Stimulated activated CD8-positive, alpha-beta memory T cell treated with anti-CD3 and anti-CD28 coated beads, Interleukin-4, amount 100 ng/mL, for 48 hours (primary cell): ENCODE measurements at places on chromosomes 6 and 20.
A peak's percentile ranks its signal among the peaks of the same experiment; 100 is the strongest.

DNA sequence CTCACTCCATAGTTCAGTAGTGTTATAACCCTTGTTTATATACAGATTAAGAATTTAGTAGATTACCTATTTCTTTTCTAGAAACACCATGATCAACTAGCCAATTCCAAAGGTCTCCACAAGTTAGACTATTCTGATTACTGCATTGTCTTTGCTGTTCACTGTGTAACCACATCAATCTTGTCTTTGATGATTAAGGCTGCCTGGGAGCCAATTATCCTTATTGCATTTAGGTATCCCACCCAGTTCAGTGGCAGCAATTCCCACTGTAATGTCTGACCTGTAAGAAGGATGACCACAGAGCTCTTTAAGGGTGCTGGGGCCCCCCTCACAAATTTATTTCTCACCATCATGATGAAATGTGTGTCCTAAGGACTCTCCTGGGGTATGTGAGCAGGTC, 40.2 kb downstream of the PKIB start:
- DNase-seq = no peak

- no peak for DNase-seq
These were observed 23.0 kb upstream of the FAM8A1 start for GRCh38 chr6:17577059-17577458.

DNA sequence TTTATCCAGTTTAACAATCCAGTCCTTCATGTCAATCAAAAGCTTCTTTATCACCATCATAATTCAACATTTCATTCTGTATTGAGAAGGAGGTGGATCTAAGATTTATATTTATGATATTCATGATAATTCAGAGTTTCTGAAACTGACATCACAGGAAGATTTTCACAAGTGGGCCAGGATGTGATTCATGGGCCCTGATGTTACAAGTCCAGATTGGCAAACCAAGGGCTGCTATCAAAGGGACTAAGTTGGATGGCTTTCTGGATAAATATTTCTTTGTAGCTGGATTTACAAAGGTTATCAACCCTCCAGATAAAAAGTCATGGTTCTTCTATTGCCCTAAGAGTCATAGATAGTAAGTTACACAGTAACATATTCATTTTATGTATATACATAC, 866.5 kb downstream of the KIF16B start:
- DNase-seq = no peak

DNA sequence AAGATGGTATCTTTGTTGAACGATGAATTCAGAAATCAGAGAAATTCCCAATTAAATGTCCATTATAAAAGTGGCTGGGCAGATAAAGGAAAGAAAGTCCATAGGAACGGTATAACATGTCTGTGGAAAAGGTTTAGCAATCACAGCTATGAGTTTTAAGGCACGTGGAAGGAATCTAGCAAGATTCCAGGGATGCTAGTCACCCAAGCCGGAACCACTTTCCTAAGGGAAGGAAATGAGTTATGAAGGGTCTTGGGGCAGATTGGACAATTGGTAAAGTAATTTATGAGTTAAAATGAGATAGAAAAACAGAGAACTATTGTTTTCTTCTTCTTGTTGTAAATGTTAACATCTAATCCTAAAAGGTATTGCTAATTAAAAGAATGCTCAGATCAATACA, 384.8 kb downstream of the ADGRB3 start:
- no peak for DNase-seq

DNA sequence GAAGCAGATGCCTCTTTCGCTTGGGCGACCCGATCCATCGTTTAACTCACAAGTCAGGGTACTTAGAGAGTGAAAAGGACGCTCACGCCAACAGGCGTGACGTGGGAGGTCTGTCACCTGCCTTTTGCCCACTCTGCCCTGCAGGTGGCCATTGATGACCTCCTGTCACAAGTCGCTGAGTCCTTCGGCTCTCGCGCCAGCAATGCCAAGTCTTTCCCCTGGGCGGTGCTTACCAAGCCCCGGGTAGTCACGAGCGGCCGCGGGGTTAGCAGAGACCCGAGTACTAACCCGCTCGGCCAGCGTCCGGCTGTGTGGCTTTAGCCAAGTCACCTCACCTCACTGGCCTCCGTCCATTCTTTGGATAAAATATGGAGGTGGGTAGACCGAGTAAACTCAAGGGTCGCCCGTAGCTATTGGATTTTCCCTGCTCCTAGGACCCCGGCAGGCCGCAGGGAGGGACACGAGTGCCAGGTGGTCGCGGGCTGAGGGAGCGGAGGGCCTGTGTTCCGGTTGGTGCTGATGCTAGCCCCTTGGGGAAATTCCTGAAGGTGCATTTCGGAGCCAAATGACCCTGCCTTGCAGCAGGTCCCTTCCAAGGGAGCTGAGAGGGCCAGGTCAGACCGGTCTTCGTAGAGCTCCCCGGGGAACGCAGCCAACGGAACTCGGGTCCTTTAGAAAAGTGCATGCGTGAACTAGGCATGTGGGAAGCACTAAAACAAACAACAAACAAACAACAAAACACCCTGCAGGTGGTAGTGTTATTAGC, 668 bp downstream of the PKIB start:
- peak; percentile 43 for DNase-seq

DNA sequence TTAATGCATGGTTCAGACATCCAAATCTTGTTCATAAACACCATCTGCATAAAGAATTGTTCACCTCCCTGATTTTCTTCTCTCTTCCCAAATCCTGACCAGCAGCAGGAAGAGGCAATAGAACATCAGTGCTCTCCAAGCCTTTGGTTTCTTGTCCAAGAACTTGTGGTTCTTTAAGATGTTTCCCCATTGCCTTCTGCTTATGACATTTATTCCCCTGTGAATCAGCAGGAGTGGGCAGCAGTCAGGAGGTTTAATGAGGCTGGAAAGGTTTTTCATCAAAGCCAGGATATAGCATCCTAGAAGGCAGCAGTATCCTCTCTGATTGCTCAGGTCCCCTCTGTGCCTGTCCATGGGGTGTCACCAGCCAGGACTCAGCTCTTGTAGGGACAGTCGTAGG, 5.3 kb downstream of the HDDC2 start:
- no peak for DNase-seq

DNA sequence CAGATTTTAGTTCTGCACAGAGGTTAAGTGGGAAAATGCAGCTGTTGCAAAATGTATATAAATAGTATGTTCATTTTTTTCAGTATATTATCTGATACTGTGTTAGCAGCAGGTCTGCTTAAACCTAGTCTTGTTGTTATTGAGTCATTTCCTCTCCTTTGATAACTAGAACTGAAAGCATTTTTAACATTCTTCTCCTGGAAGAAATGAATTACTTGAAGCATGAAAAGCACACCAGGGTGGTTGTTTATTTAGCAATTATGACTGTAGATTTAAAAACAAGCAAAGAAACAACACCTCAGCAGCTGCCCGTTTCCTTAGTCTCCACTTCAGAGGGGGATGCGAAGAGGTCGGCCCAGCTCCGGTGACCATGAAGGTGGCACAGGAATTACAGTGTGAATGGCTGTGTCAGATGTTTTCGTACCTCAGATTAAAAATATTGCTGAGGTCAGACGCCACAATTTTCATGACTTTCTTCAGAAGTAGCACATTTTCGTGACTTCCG, 53.5 kb downstream of the GOPC start:
- DNase-seq = peak; percentile 33

GRCh38 chr6:161374971-161375873, 101.4 kb upstream of the AGPAT4 start:
- no peak for DNase-seq
